ENCODE measurements at places on chromosomes 6 and 20. TPM values are rescaled to one million over a fixed set of nuclear protein-coding genes. Genes with fewer than 3 reads are reported as not detected.

Gene TMC2
- total RNA-seq: not detected

Gene ENPP4
- total RNA-seq: 0.08 TPM

Gene HSPA1L
- total RNA-seq: 0.62 TPM

Gene KCNB1
- not detected for total RNA-seq

Gene KHDC1L
- not detected for total RNA-seq

Gene GGTLC1
- total RNA-seq: not detected

Gene SNAP25
- total RNA-seq: not detected

Gene CST5
- not detected for total RNA-seq

Gene LKAAEAR1
- total RNA-seq: 2.6 TPM

Gene CNBD2
- 2.2 TPM for total RNA-seq

Gene SAMD5
- total RNA-seq: 1.8 TPM

Gene CTAGE9
- not detected for total RNA-seq

Gene WFDC5
- total RNA-seq: 1.6 TPM

Gene PSMB9
- 26.6 TPM for total RNA-seq

Gene GPRC6A
- not detected for total RNA-seq

Gene TRIM31
- total RNA-seq: not detected
